Activated CD8-positive, alpha-beta memory T cell treated with anti-CD3 and anti-CD28 coated beads, Interleukin-2, amount 50 U/mL, for 4 hours (primary cell): ENCODE measurements at places on chromosomes 5 and 9.

DNA sequence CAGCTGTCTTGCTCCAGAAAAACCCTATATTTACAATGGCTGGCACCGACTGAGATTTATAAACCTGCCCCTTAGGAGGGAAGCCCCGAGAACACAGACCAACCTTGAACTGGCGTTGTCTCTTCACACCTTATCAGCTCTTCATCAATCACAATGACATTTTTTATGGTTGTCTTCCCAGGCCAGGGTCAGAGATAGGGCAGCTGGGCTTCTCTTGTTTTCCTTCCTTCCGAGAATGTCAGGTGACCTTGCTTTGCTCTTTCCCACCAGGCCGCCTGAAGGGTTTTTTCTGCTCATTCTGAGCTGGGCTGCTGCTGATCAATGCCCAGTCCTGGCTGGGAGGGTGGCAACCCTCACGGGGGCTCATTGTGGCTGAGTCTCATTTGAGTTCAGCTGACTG is 619.1 kb downstream of the CCDC171 start:
- DNase-seq, result no peak

GRCh38 chr5:7754997-7755596 is 95.8 kb downstream of the CFAP90 start:
- no peak for DNase-seq

DNA sequence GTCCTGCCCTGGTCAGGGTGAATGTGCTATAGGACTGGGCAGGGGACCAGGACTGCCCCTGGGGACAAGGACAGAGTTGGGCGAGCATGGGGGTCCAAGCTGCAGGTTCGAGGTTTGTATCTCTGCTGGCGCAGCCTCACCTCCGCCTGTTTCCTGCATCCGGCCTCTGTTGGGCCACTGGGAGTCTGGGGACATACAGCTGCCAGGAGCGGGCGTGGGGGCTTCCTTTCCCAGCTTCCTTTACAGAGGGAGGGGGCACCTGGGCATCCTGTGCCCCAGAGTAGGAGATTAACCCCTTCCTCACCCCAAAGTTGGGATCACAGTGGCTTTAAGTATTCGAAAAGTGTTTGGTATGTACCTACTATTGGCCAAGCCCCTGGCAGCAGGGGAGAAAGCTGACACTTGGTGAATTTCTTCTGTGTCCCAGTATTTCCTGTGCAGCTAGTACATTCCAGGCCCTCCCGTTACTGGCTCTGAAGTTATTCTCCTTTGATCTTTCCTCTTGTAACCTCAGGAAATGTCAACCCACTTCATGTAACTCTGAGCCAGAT is 19.0 kb downstream of the OLFML2A start:
- DNase-seq, result no peak

DNA sequence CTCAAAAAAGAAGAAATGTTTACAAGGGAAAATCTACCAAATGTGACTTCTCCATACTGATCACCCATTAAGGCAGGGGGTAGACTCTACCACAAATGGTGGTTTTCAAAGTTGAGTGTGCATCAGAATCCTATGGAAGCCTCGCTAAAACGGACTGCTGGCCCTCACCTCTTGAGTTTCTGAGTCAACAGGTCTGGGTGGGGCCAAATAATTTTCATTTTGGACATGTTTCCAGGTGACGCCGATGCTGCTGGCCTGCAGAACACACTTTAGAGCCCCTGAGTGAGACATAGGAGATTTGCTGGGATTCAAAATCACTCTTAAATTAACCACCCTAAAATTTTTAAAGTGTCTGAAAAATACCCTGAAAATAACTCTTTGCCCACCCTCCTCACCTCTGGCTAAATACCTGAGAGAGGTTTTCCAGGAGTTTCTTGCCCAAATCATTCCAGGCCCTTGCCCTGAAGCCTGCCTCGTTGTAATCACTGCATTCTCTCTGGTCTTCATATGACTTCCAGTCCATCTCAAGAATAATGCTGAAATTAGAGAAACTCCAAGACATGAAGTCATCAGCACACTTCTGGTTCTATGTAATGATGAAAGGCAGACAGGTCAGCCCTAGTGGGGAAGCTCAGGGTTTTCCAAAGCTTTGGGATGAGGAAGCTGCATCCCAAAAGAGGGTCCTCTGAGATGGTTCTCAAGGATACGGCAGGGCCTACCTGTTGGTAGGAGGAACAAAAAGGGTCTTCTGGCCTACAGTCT is 18.2 kb downstream of the C9orf152 start:
- DNase-seq, result no peak

DNA sequence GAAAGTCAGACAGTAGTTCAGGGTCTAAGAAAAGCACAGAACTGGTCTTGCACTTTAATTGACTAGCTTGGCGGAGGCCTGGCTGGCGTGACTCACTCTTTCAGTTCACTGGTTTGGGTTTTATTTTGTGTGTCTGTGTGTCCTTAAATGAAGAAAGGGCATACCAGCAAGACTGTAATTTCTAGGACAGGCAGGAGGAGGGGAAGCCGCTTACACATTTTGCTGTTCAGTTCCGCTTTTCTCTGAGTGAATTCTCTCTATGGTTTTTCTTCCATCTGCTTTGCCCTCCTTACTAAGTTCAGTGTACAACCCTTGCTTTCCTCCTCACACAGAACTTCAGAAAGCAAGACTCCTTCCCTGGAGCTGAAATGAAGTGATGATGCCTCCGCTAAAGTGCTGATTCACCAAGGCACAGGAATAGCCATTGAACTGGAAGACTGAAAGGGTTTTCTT is 150.8 kb downstream of the MEF2C start:
- no peak for DNase-seq

DNA sequence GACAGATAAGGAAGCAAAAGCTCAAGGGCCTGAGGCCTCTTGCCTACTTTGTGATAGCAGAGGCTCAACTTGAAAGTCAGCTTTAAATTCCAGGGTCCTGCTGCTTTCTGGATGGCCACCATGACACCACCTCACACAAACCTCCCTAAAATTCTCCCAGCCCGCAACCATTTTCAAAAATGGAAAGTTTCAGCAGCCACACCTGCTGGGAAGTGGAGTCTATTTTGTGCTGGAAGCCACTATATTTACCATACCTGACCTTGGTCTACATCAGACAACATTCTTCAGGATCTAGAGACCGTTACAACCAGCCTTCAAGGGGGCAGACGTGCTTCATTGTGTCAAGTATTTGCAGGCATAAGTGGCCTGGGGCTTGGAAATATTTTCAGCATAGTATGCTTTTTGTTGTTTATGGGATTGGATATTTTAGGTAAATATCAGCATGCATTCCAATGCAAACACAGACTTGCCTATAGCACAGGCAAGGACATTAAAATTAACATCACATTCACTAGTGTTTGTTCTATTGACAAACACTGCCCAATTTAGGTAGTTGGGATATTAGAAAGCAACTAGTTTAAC is 50.9 kb downstream of the BOD1 start:
- DNase-seq, result no peak

GRCh38 chr9:99411068-99411467 is 189.0 kb downstream of the SEC61B start:
- DNase-seq, result no peak

- no peak for DNase-seq
Observed at GRCh38 chr9:91289244-91289643, 72.5 kb downstream of the AUH start.

GRCh38 chr9:6917162-6917561 is 159.4 kb downstream of the KDM4C start:
- no peak for DNase-seq

GRCh38 chr5:171543148-171543815 is 123.8 kb downstream of the FGF18 start:
- DNase-seq, result no peak

DNA sequence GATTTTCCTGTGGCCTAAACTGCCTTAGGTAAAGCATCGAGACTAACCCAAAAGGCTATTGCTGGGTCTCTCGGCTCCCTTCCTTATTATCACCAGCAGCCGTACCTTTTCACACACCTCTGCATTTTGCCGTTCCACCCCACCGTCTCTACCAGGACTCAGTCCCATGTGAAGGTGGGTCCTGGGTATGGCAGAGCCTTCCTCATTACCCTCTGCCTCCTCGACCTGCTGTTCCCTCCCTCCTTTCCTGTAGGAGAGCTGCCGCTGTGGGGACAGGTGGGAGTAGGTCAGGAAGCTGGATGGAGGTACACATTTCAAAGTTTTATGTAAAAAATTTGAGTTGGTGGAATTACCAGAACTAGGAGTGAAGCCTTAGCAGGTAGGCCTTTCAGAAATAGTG is 1.8 kb downstream of the CCL28 start:
- DNase-seq, result no peak

- DNase-seq, result no peak
Observed at GRCh38 chr5:181233801-181234454, 9.8 kb downstream of the RACK1 start.

DNA sequence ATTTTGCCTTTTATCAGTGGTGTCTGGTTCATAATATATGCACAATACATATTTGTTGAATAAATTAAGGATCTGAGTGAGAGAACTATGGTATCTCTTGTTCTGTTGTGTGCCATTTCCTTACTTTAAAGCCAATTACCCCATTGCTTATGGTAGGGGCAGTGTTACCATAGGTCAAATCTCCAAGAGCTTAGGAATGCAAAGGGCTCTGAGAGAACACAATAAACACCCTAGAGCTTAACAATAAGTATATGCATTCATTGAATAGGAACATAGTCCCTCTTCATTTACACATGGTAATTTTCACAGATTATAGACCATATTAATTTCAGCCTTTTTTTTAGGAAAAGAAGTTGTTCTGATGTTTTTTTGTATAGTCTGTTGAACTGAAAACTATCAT is 112.2 kb downstream of the MCTP1 start:
- no peak for DNase-seq

DNA sequence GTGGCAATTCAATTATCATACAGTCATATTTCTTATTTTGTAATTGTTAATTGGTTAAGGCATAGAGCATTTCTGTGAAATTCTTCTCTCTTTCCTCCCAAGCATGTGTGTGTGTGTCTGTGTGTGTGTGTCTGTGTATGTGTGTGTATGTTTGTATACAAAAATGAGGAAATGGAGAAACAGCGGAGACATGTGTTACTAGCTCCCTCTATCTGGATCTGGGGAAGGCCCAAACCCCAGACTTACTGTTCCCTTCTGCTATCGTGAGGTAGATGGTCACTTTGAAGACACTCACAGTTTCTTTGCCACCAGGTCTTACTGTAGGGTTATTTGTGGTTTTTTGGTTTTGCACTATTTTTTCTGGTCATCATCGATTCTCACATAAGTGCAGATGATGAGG is 11.4 kb upstream of the C5orf63 start:
- DNase-seq, result no peak

- DNase-seq, result no peak
Observed at GRCh38 chr9:35112257-35113020, 3.2 kb downstream of the ATOSB start.

- DNase-seq, result no peak
Observed at GRCh38 chr5:135894789-135895188, 852 bp downstream of the IL9 start.

DNA sequence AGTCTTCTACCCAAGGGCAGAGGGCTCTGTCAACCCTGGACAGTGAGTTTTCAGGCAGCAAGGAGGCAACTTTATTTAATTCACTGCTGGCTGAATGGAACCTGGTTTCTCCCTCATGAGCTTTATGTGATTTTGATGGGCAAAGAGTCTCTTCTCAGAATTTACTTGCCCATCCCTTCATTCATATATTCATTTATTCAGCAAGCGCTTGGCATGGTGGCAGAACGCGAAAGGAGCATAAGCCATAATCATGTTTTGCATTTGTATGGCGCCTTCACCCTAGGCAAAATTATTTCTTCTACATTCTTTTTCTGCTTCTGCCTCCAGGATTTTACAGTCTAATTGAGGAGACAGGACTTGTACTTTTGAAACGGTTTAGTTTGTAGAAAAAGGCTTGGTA is 8.0 kb downstream of the DELE1 start:
- no peak for DNase-seq

DNA sequence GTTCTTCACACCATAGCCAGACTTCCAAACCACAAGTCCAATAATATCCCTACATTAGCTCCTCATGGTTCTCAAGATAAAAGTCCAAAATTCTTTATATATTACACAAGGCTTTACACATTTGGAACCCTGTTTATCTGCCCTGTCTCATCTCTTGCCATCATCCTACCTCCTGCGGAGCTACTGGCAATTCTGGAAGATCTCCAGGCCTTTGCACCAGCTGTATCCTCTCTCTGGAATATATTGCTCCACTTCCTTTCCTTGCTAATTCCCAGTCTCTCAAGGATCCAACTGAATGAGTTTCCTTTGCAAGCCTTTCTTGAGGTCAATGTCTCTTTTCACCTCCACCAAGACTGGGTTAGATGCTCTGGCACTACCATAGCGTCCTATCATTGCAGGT is 41.3 kb upstream of the MIER3 start:
- no peak for DNase-seq

GRCh38 chr9:130499804-130500263 is 55.1 kb downstream of the ASS1 start:
- DNase-seq, result no peak

DNA sequence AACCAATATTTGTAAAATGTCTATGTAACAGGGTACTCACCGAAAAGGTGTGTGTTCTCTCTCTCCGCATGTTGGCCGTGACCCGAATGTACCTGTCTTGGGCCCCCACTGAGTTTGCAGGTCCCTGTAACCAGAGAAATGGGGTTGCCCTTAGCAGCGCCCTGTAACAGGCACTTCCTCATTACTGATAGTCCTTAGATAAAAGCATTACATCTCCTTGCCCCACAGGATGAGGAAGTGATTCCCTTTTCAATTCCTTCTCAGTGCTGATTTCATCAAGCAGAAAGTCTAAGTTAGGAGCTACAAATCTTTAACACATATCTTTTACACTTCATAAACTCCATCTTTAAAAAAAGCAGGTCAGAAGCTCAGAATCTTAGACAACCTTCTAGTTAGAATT is 15.2 kb upstream of the HMHB1 start:
- no peak for DNase-seq

GRCh38 chr5:103801681-103802080 is 239.1 kb upstream of the NUDT12 start:
- no peak for DNase-seq
